ENCODE measurements at places on chromosomes 11 and 22.

DNA sequence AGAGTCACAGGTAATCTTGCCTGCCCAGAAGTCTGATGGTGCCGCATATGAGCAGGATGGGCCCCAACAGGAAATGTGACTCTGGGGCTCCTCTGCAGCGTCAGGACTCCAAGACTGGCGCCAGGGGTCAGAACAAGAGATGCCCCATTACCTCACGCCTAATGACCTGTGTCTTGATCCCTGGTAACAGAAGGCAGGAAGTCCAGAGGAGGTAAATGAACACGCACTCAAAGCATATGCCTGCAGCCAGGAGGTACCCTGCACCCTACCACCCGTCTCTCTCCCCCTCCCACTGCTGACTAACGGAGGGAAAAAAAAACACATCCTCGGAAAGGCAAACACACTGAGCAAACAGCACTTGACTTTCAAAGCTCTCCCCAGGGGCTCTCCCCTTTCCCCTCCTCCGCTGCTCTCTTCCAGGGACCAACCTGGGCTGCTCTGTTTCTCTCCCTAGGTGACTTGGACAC lies 37.3 kb downstream of the ABCC8 start:
- no peak for DNase-seq

- no peak for DNase-seq
Measured at GRCh38 chr22:28412109-28412508, 267.5 kb downstream of the TTC28 start.

DNA sequence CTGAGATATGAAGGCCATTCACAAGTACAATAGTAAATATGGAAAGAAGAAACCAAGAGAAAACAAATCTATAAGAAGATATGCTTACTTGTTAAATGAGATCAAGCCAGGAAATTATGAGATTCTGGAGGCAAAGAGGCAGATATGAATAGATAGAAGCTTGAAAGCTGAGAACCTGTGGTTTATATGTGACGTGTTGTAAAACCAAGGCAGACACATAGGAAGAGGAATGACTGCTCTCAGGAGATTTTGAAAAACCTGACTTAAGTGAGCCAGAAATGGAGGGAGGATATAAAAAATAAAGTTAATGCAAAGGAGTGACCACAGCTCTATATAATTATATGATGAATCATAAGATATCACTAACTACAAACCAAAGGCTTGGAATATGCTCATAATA lies 1160.5 kb upstream of the CNTN5 start:
- no peak for DNase-seq

DNA sequence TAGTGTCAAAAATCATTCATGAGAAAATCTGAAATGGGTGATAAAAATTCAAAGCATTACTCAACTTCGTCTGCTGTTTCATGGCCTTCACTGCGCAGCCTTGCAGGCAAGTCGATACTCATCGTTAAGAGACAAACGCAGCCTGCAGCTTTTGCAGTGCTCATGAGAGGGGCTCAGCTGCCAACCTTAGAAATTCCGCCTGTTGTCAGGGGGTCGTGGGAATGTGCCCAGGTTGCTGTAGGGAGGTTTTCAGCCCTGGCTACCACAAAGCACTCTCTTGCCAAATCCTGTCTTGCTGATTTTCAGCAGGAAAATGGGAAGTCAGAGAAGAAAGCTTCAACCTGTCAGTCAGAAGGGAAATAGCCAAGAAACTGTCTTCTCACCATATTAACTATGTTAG lies 25.4 kb upstream of the GRAMD1B start:
- no peak for DNase-seq

DNA sequence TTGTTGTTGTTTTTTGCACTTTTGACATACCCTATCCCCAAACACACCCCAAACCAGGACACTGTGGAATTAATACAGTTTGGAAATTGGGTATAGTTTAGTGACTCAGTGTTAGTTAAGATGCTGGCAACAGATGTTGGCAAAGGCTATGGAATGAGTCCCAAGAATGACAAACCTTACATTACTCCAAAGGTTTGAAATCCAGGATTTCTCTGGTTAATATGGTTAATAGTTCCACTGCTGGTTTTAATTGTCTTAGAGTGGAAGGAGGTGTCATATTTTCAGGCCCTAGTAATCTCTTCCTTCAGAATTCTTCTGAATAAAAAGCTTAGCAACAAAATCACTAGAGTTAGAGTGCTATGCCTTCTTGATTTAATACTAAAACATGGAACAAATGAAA lies 775 bp downstream of the LPXN start:
- DNase-seq: no peak

GRCh38 chr11:9600644-9601036 lies 27.2 kb downstream of the WEE1 start:
- DNase-seq: no peak

DNA sequence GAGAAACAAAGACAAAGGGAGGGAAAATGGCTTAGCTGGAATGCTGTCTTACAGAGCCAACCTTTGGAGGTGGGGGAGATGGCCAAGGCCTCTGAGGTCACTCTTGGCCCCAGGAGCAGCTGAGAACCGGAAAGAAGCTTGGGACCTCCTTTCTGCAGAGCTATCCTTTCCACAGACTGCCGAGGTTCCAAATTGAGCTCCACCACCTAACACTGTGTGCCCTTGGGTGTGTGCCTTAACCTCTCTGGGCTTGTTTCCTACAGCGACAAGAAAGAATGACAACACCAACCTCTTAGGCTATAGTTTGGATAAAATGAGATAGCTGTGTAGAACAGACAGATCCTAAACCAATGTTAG lies 23.2 kb downstream of the RTN4RL2 start:
- no peak for DNase-seq

GRCh38 chr22:21657360-21658032 lies 8.3 kb upstream of the PPIL2 start:
- peak; percentile 96 for DNase-seq

DNA sequence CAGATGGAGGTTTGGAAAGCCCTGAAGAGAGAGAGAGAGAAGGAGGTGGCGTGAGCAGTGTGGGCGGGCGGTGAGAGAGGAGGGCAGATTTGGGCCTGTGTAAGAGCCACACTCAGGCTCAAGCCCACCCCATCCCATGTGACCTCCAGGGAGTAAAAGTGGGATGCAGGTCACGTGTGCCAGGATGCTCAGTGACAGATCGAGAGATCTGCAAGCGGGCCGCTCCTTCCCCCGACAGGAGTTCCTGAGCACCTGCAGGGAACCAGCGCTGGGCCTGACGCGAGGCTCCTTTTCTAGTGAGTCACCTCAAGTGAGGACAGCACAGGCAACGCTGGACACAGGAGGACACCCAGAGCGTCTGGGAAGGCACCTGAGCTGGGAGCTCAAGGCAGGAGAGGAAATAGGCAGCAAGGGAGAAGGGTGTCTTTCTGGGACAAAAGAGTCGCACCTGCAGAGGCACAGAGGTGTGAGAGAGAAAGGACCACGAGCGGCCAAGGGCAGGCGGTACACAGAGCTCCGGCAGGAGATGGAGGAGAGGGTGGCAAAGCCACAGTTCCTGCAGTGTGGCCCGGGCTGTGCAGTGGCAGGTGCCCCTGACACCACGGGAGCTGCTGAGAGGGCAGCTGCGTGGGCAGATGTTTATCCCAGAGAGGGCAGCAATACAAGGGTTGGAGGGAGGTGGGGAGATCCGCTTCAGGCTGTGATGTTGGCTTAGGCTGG lies 1294.8 kb downstream of the TBC1D22A start:
- no peak for DNase-seq

DNA sequence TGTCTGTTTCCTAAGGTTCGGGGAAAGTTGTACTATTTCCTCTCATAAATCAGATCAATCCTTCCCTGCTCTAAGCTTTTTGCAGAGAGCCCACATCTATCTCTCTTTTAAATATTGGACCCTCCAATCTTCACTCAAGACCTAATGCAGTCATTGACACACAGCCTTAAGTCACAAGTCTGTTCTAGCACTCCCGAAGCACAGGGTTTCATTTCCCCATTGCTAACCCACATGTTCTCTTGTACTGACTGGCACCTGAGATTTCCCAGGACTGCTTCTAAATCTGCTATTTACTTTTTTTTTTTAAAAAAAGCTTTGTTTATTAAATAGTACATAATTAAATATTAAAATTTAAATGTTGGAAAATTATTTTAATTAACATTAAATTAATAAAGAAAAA lies 674.7 kb downstream of the TBC1D22A start:
- no peak for DNase-seq

DNA sequence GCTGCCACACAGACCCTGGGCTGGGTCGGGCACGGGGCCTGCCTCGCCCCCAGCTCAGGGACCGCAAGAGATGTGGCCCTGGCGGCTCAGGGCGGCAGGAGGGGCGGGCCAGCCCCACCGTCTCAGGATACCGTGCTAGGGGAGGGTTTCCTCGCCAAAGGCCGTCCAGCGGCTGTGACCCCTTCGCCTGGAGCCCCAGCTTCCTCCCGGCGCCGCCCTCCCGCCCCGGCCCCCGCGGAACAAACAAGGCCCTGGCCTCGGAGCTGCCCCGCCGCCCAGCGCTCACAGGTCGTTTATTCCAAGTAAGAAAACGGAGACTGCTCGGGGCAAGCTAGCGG lies 543 bp upstream of the AP2A2 start:
- no peak for DNase-seq

- DNase-seq: no peak
Measured at GRCh38 chr11:132293586-132293985, 923.2 kb downstream of the NTM start.

DNA sequence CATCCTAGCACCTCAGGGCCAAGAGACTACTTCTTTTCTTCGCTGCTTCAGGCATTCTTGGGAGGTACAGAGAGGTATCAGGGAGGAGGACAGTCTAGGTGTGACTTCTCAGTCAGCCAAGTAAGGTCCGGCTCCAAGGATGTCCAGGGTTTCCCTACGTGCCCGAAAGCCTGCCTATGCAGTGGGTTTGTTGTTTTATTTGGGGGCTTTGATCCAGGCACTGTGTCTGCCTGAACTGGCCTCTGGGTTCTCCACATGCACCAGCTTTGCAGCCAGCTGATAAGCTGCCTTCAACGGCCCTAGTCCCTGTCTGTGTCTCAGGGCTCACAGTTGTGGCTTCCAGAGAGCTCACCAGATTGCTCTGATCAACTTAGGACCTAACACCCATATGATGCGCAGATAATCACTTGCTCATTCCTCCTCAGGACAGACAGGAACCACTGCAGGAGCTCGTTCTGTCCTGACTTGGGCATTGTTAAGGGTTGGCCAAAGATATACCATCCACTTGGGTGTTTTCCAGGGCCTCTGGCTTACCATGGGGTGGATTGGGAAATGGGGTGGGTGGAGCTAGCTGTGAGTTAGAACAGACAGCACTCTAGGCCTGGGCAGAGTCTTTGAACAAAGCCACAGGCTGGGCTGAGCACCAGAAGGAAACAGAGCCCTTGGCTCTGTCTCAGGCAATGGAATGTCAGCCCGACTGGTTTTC lies 45.5 kb upstream of the CRYBB3 start:
- DNase-seq: no peak

GRCh38 chr11:88405853-88406252 lies 68.3 kb upstream of the CTSC start:
- DNase-seq: no peak

DNA sequence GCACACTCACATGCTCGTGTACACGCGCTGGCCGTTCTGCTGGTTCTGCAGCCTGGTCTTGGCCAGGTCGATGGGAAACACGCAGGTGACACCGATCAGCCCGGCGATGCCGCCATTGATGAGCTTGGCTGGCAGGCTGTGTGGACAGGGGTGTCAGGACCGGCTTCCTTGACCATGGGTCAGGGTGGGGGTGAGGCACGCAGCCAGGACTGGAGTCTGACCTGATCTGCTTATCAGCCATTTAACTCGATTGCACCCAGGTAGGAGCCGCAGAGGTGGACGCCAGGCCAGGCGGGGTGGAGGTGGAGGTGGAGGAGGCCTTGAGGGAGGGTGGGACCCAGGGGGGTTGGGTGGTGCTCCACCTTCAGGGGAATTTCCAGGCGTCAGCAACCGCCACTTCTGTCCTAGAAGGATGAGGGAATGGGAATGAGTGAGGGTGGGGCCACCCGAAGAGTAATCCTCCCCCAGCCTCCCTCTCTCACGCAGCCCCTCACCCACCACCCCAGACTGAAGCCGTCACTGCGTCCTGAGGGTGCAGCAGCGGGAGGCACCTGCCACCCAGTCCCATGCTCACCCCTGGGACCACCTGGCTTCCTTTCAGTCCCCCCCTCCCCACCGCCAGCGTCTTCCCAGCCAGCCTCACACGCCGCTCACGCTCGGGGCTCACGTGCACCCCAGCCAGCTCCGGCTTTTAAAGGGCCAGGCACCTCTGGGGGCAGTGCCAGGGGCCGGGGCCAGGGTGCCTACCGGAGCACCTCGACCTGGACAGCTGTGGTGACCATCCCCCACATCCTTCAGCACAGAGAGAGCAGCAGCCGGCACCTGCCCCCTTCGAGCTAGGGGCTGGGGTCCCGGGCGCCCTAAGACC lies 3.1 kb downstream of the SLC25A22 start:
- peak; percentile 79 for DNase-seq

- DNase-seq: no peak
Measured at GRCh38 chr11:100581318-100581717, 105.8 kb upstream of the ARHGAP42 start.

DNA sequence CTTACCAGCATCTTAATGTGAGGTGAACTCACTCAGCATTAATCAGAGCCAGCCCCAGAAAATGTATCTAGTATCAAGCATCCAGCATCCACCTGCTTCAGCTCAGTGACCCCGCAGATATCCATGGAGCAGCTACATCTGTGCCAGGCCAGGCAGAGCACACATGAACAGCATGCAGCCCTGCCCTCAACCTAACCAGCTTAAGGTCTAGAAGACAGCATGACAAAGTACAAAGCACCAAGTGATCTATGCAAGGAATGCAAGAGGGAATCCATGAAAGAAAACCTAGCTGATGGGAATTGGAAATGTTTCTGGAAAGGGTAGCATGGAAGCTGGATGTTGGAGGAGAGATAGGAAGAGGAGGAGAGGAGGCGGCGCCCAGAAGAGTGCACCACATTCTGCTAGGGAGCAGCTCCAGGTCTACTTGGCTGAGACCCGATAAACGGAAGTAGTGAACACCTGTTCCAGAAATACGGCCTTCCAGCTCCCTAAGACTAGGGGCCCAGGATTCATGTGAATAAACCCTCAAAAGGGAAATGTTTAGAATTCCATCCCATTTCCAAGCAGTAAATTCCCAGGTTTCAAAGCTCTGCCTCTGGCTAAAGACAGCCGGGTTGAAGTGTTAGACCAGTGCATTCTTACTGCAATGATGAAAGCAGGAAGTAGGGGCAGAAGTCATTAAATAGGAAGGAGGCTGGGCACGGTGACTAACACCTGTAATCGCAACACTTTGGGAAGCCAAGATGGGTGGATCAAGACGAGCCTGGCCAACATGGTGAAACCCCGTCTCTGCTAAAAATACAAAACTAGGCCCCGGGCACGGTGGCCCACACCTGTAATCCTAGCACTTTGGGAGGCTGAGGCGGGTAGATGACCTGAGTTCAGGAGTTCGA lies 23.5 kb upstream of the L3MBTL2 start:
- no peak for DNase-seq

GRCh38 chr11:133277886-133278285 lies 254.4 kb downstream of the OPCML start:
- DNase-seq: no peak

- DNase-seq: no peak
Measured at GRCh38 chr11:112173152-112173551, 2.2 kb upstream of the BCO2 start.

DNA sequence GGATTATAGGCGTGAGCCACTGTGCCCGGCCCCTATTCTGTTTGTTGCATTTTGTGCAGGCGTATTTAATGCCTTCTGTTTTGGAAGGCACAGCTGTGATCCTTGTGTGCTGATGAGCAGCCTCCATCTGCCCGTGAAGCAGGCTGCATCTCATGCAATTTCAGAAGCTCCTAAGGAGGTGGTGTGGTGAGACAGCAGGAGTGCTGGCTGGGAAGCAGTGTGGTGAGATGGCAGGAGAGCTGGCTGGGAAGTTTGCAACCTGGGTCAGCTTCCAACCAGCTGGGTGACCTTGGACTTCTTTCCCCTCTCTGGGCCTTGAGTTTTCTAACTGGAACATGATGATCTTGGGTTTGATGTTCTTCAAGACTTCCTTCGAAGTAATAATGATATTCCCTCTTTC lies 525.1 kb downstream of the TBC1D22A start:
- no peak for DNase-seq

Measured in D341Med (cell line).